ENCODE measurements at places on chromosomes 7 and 10. TPM values are rescaled to one million over a fixed set of nuclear protein-coding genes. Genes with fewer than 3 reads are reported as not detected.

Gene GARS1
- polyA plus RNA-seq, result 73.0 TPM

GRCh38 chr10:130202984-130203621 is 66.9 kb downstream of the GLRX3 start:
- H3K27ac ChIP-seq, result no peak overlapping the region
- no peaks in the 10 kb centered on the region for H3K27me3 ChIP-seq
- DNase-seq, result no peak
- H3K4me3 ChIP-seq, result no peak overlapping the region

GRCh38 chr7:98797150-98797549 is 72.7 kb downstream of the TMEM130 start:
- H3K27ac ChIP-seq, result no peak overlapping the region
- no peaks in the 10 kb centered on the region for H3K27me3 ChIP-seq
- H3K4me1 ChIP-seq, result no peaks in the 10 kb centered on the region
- no peaks in the 10 kb centered on the region for H3K36me3 ChIP-seq
- H3K4me3 ChIP-seq, result no peak overlapping the region
- no peak for DNase-seq

GRCh38 chr10:14084875-14085274 is 245.8 kb downstream of the FRMD4A start:
- H3K36me3 ChIP-seq, result no peaks in the 10 kb centered on the region
- H3K27me3 ChIP-seq, result peaks cover 4% of the 10 kb centered on the region
- no peak for DNase-seq
- no peak overlapping the region for H3K27ac ChIP-seq

GRCh38 chr7:99120916-99121315 is 23.0 kb downstream of the SMURF1 start:
- H3K27me3 ChIP-seq, result no peaks in the 10 kb centered on the region
- peaks cover 75% of the 10 kb centered on the region for H3K4me1 ChIP-seq
- H3K36me3 ChIP-seq, result peaks cover 23% of the 10 kb centered on the region
- H3K4me3 ChIP-seq, result no peak overlapping the region
